ENCODE measurements at places on chromosomes 1 and 21.

- DNase-seq, result no peak
These were observed 30.2 kb upstream of the SFPQ start for GRCh38 chr1:35223084-35223630.

GRCh38 chr1:203662360-203662759, 35.7 kb downstream of the ATP2B4 start:
- peak; percentile 70 for DNase-seq

GRCh38 chr1:172997941-172998361, 52.8 kb downstream of the TNFSF18 start:
- DNase-seq, result no peak

DNA sequence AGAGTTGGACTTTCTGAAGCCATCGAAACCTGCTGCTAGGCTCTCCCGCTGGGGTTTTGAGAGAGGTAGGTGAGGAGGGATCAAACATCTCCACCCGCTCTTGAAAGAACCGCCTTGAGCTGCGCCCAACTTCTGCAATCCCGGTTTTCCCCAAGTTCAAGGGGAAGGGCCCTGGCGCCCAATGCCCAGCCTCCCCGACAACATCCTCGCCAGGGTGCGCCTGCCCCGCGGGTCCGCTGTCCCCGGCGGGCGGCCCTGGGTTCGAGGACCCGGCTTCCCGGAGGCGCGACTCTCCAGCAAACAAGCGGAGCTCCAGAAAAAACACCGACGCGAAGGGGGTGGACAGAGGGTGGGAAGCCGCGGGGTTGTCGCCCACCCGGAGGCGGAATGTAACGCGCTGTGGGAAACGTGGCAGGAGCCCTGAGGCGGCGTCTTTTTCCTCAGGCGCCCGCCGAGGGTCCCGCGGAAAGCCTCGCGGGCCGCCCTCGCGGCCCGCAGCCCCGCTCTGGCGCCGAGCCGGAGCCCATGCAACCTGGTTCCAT, 607 bp downstream of the BTG3 start:
- DNase-seq, result no peak

DNA sequence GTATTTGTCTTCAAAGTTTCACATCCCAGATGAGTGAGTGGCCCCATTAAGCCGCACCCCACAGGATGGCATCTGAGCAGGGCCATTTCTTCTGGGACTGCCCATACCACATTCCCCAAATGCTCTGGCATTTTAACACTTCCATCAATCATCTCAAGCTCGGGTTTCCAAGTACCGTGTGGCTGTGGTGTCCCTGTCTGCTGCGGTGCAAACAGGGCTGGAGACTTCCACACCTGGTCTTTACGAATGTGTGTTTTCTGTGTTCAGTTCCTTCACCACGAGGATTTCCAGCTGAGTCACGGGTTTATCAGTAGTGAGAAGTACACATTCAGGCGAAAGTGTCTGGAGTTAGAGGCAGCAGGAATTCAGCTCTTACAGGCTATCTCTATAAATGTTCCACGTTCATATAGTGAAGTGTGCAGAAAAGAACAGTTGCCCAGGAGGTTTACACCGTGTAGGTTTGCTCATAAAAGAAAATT, 195.2 kb downstream of the RHOU start:
- DNase-seq, result no peak
